ENCODE measurements at places on chromosomes 7 and 10.

GRCh38 chr10:9437131-9437530, 1382.6 kb downstream of the GATA3 start:
- DNase-seq: no peak

DNA sequence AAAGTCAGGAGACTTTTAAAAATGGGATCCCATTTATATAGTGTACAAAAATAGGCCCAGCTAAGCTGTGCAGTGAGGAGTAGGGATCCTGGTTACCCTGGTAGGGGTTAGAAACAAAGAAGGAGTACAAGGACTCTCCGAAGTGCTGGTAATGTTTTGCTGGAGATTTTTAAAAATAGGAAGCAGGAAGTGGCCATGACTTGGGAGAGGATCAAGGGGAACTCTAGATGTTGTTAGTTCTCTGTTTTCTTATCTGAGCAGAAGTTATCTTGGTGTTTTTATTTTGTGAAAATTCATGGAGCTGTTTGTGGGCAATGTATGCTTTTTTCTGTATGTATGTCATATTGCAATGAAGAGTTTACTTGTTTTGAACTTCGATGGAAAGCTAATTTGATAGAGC, 373.9 kb downstream of the SFMBT2 start:
- no peak for DNase-seq

DNA sequence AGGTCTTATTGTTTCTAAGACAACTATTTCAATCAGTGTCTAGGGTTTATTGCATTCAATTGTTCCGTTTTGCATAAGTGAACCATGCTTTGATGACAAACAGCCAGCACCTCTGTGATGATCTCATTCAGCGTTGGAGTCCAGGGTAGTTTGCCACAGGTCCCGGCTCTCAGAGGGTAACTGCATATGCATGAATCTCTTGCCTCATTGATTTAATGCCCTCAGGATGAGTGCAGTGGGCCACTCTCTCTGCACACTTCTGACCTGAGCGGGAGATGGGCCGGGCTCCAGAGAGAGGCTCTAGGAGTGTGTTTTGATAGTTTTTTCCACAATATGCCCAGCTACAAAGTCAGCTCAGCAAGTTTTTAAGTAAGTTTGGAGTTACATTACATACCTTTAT, 83.9 kb downstream of the HECW1 start:
- DNase-seq: no peak

DNA sequence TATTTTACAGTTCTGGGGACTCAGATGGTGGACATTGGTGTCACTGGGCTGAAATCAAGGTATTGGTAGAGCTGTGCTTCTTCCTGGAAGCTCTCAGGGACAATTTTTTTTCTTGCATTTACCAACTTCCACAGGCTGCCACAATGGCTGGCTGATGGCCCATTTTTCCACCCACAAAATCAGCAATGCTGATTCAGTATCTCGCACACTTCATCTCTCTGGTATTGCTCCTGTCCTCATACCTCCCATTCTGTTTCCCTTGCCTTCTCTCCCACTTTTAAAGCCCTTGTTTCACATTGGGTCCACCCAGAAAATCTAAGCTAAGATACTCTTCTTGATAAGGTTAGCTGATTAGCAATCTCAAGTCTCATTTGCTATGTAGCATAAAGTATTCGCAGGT, 530.9 kb upstream of the POM121L12 start:
- no peak for DNase-seq

DNA sequence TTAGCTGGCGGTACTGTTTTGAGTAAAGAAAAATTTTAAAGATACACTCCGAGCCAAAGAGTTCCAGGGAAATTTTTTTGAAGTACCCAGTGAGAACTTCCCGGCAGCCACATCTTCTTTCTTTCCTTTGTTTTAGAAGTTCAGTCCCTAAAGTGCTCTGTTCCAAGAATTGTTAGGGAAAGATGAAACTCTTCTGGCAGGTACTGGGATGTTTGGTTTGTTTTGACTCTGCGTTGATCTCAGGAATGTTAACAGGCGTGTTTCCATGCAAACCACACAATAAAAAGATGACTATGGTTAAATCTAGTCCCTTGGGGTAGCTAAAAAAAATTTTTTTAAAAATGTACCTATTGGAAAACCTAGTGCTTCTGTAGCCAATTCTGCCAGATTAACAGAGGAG, 224.7 kb upstream of the PHYHIPL start:
- no peak for DNase-seq

DNA sequence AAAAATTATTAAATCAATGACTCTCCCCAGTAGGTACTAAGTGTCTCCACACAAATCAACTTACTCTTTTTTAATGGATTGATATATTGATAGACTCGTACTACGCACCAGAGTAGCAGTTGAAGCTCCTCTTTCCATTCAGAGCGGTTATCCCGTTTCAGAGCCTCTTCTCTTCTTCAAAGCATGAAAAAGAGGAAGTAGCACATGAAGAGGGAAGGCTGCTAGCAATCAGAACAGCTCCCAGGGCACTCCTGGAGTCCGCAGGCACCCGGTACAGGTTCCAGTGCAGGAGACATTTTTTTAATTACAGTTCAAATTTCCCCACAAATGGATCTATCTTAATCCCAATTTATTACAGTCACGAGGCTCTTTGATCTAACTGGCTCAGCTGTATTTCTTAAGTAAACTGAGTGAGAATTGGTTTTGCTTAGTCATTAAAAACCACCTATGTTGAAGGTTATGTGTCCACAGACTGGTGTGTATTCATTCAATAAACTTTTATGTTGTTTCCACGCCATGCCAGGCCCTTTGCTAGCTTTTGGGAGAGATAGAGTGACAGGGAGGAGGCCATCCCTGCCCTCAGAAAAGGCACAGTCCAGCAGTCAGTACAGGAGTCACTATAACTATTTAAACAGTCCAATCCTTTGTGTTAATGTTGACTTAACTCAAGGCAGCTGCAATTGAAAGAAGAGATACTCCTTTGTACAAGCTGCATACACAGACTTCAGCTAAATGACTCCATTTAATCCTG, 32.1 kb upstream of the CALN1 start:
- no peak for DNase-seq
